Kidney epithelial cell (primary cell): ENCODE measurements at places on chromosomes 12 and 14.

DNA sequence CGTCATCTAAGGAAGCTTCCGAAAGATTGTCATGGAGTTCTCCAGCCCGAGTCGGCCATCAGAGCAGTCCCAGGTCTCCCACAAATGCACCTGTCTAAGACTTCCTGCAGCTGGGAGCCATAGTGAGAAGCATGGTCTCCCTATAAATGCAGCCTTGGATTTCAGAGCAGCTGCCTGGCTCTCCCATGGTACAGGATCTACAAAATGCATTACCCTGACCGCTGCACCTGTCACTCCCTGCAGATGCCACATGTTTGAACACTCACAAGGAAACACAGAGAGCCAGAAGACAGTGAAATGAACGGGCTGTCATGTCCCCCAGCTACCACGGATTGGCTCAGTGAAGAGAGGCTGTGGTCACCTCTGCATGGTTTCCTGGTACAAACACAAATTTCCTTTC is 702.7 kb downstream of the MED13L start:
- DNase-seq, result no peak

DNA sequence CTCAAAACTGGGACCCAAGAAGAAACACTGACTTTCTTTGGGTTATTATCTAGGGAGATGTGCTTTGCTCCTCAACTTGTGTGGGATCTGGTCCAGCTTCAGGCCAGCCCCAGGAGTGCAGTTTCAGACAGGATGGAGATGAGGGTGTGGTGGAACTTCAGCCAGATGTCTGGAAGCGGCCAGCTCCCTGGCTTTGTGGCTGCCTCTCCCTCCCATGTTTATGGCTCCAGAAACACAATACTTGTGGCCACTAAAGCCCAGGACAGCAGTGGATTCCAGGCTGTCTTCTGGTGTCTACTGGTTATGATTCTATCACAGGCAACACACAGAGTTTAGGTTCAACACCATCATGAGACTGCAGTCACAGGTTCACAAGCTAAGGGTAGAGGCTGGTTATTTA is 44.2 kb upstream of the EMP1 start:
- DNase-seq, result no peak

GRCh38 chr12:123251403-123252076 is 18.3 kb downstream of the MTRFR start:
- DNase-seq, result no peak

GRCh38 chr14:104403421-104404220 is 175.9 kb upstream of the C14orf180 start:
- no peak for DNase-seq

- no peak for DNase-seq
Observed at GRCh38 chr14:90451443-90451842, 54.6 kb downstream of the CALM1 start.

GRCh38 chr12:113003636-113004035 is 25.3 kb downstream of the OAS2 start:
- DNase-seq, result no peak

- no peak for DNase-seq
Observed at GRCh38 chr12:114851981-114852380, 168.0 kb upstream of the TBX3 start.

- DNase-seq, result no peak
Observed at GRCh38 chr14:77498984-77499527, 440 bp upstream of the ISM2 start.

DNA sequence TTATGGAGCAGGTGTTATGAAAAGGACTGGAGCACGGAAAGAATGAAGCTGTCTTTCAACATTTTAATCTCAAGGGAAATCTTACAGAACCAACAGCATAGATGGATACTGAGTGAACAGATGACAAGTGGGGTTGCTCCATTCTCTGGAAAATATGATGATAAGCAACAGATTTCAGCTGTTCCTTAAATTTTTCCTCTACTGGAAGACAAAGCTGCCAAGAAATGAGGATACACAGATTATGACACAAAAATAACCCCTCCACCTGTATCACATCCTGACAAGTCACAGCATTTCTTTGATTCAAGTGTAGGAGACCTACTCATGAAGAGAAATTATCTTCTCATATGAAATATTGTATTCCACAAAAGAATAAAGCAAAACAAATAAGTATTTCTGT is 13.0 kb upstream of the TMTC2 start:
- no peak for DNase-seq
